Activated CD8-positive, alpha-beta T cell treated with anti-CD3 and anti-CD28 coated beads, Interleukin-2, amount 10 ng/mL, durations not matched to agents 7 days and 5 days (primary cell): ENCODE measurements at places on chromosomes 5 and 9. TPM values are rescaled to one million over a fixed set of nuclear protein-coding genes. Genes with fewer than 3 reads are reported as not detected.

- DNase-seq = no peak
Measured at GRCh38 chr9:76431601-76432000, 27.4 kb upstream of the GCNT1 start.

- no peak for DNase-seq
Measured at GRCh38 chr5:91252916-91253315, 130.2 kb downstream of the ARRDC3 start.

- DNase-seq = no peak
Measured at GRCh38 chr5:6518298-6519057, 69.8 kb downstream of the UBE2QL1 start.

DNA sequence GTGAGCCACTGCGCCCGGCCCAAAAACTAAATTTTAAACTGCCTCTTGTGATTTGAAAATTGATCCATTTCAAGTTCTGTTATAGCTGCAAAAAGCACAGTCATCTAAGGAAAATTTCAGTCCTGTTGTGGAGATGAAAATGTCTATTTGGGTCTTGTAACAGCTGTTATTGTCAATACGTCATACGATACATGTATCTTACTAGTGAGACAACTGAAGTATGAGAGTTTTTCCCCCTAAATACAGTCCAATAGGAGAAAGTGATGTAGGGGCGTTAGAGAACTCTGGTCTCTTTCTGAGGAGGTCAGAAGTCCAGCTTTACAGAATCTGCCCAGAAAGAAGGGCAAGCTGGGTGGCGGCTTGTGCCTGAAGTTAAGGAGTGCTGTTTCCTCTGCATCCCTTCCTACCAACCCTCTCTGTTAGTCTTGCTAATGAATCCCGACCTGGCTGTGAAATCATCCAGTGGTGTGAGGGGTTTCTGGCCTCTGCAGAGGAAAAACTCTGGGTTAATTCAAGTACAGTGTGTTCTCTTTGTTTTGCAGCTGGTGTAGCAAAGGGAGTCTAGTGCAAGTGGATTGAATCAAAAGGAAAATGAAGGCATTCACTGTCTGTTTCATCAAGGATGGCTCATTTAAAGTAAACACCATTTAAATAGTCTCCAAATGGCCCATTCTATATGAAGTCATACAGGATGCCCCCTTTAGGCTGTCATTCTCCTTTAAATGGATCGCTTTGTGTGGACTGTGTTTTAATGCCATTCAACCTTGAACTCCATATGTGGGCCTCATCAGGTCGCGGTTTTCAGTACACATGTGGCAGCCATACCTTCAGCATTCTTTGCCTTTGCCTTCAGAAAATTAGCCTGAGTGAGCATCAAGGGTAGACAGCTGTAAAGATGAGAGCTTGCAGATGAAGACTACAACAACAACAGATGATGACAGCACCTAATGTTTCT lies 59.0 kb downstream of the AOPEP start:
- DNase-seq = no peak

IFT74 gene
- total RNA-seq = 6.5 TPM
